ENCODE measurements at places on chromosomes 4 and X. TPM values are rescaled to one million over a fixed set of nuclear protein-coding genes. Genes with fewer than 3 reads are reported as not detected.

- DNase-seq, result no peak
Observed at GRCh38 chr4:73682508-73682907, 57.9 kb upstream of the CXCL8 start.

GPC4 gene
- 4.9 TPM for polyA plus RNA-seq

DGAT2L6 gene
- polyA plus RNA-seq, result not detected

SSX3 gene
- not detected for polyA plus RNA-seq

RXFP1 gene
- 0.05 TPM for polyA plus RNA-seq

SLC34A2 gene
- not detected for polyA plus RNA-seq

DNA sequence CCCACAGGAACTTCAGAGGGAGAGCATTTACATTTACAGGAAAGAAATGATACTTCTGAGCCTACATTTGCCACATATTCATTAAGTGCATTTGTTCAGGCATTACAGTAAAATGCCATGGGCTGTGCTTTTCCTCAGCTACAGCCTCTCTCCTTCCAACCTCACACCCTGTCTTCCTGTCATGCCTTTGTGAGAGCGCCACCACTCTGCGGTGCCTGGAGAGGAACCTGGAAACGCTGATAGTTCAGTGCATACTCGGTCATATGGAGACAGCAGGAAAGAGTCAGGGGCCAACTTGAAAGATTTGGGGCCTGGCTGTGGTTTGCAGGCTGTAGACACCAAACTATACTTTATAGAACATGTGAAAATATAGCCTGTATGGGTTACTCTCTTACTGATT is 40.5 kb downstream of the NFKB1 start:
- DNase-seq, result peak; percentile 25

GRCh38 chr4:160019936-160020335 is 917.1 kb downstream of the RAPGEF2 start:
- no peak for DNase-seq

DNA sequence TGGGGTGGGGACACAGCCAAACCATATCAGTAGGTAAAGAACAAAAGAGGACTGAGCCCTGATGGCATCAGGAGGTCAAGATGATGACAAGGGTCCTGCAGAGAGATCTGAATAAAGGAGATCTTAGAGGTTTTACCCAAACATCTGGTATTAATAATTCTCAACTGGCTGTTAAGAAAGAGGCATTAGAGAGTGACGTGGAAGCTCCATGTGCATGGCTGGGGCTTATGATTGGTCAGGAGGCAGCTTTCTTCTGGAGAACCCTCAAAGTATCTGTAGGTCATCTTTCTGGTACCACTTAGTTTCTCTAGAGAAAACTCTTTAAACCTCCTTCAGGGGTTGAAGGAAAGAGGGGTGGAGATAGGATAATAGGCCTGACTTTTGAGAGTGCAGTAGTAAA is 18.7 kb downstream of the MGST2 start:
- DNase-seq, result no peak

Data from right cardiac atrium (tissue), 5 donors.